ENCODE measurements at places on chromosomes 2 and 18.

- DNase-seq = no peak
These were observed 141.5 kb downstream of the OSR1 start for GRCh38 chr2:19216676-19217602.

DNA sequence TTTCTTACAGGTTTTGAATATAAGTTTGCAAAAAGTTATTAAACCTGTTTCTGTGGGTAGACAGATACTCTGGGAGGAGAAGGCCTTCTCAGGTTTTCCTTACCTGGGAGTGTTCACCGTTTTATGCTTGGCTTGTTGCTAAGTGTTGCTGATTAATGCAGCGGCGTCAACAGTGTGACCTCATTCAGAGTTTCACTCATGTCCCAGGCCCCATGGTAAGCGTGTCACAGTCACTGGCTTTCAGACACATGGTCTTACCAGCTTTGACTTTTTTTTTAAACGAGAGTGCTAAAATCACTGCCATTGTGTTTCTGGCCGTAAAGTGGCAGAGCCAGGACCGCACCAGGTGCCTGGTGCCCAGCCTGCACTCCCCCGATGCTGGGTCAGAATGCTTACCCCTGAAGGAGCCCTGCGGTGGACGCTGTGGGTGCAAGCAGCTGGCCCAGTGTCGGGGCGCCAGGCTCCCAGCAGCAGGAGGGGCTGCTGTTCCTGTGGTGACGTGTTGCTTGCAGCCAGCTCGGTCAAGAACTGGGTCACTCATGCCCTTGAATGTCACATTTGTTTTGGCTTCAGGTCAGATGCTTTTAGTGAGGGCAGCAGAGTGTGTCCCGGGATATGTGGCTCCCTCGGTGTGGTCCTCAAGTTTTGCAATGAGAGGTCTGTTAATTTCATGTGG lies 3.5 kb downstream of the CAPN10 start:
- DNase-seq = no peak

DNA sequence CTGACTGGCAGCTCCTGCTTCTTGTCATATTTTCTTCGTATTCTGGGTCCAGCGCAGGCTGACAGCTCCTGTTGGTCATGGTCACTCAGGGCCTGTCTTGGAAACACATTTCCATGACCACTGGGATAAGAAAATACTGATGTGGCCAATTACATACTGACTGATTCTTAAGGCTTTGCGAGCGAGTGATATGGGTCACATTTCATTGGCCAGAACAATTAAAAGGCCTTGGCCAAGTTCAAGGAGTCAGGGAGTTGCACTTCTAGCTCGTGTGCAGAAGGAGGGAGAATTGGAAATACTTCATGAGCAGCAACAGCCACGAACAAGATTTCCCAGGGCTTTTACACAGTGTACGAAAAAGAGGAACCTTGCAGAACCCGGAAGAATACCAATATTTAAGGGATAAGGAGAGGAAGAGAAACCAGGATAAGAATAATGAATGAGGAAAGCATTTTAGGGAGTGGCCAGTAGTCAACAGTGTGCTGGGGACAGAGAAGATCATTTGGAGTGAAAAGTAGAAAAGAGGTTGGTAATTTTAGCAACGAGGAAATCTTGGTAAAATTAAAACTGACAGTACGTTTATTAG lies 149.5 kb downstream of the ATP9B start:
- DNase-seq = no peak

DNA sequence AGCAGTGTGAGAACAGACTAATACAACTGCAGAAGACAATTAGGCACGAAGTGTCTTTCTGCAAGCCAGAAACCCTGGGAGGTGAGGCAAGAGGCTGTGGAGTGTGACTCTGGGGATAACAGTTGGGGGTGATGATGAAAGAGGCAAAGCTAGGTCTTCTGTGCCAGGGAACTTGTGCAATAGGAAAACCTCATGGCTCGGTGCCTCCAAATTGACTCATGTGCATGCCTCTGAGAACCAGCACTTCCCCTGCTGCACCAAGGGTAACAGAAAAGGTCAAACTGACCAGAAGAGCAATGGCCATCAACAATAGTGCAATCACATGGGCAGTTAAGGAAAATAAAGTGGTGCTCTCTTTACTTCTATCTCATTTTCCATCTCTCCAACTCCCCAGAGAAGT lies 136.4 kb downstream of the SCG2 start:
- no peak for DNase-seq

- DNase-seq = no peak
These were observed 10.9 kb downstream of the DIPK1C start for GRCh38 chr18:74446178-74446577.

DNA sequence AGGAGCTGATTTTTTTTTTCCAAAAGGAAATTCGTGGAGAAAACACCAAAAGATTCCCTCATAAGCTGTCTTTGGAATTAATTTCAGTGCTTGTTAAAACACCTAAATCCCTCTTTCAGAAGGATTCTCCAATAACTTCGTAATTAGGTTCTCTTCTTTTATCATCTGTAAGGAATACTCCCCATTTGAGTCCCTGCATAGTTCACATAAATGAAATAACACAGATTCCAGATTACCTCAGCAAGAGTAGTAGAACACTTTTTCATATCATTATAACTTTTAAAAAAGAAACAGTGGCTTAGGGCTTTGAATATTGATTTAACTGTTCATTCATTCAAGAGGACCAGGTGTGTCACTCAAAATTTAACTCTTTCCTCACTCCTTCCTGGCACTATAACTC lies 55.5 kb downstream of the ARHGAP28 start:
- no peak for DNase-seq

DNA sequence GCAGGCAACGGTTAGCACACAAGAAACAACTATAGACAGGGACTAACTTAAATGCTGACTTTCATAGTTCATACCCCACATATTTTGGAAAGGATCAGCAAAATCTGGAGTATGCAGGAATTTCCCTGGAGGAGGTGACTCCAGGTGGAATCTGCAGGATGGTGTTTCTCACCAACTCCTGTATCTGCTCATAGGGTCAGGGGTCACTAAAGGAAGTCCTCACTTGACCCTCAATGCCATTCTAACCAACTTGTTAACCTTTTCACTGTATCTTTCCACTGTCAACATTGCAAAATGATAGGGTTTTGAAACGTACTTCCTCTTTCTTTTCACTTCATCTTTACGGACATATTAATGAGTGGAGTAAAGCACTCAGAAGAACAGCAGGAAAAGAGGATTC lies 207.0 kb upstream of the CXCR4 start:
- no peak for DNase-seq

DNA sequence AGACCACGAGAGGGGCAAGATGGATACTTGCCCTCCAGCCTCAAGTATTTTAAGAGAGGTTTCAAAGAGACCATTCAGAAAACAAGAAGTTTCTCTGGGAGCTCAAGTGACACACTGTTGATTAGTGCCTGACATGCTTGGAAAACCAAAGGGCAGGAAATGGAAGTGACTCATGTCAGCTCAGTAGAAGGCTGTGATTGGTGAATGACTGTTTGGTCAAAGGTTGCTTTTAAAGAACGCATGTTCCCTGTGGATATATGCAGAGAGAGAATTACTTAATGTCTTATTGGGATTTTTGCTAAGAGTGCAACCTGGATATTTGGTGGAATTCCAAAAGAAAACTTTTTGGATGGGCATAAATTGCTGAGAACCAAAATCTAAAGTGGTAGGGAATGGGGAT lies 549.9 kb downstream of the XIRP2 start:
- DNase-seq = peak; percentile 81

DNA sequence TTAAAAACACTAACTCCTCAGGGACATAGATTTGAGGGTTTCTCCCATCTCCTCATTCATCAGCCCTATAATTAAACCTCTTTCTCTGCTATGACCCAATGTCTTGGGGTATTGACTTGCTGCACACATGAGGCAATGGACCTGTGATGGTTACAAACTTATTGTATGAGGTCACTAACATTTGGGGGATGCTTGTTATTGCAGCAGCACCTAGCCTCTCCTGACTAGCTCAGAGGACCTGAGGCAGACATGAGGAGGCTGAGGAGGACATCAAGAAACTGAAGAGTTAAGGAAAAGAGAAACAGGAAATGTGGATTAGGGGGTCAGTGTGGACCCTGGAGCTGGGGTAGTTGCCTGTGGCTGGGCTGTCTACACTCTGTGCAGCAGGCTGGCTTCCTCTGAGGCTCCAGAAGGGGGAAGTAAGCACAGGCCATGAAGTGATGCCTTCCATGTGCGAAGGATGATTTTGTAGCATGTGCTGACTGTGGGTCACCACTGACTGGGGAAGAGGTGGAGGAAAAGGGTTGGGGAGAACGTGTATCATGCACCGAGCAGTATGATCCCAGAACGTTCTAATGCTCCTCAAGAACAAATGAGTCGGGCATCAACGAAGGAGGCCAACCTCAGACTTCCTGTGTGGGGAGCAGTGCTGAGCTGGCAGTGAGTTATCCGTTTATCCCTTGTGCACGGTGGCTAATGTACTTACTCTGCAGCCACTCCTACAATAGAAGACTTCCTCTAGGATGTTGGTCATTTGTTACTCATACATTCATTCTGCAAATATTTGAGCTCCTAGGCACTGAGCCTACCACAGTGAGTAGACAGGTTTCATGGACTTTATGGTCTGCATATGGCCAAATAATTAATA lies 42.1 kb upstream of the RFX8 start:
- DNase-seq = no peak

DNA sequence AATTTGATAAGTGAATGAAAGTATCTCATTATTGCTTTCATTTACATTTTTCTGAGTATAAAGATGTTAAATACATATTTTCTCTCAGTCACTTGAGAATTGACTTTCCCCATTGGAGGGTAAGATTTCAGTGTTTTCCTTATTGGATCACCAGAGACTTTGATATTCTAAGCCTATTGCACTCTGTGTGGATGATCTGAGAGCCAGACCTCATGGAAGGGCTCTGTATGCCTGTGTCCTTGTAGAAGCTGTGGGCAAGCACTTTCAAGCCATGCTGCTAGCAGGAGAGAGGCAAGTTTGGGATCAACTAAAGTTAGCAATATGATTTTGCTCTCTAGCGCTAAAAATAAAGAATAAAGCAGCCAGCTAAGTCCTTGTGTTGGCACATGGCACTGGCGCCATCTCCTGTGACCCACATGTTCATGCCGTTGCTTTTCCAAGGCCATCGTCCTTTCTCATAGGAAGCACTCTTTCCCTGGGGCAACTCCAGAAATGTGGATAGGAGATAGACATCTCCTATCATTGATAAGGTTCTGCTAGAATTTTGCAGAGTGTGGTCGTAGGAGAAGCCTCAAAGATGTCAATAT lies 72.6 kb downstream of the AOX1 start:
- DNase-seq = peak; percentile 27

DNA sequence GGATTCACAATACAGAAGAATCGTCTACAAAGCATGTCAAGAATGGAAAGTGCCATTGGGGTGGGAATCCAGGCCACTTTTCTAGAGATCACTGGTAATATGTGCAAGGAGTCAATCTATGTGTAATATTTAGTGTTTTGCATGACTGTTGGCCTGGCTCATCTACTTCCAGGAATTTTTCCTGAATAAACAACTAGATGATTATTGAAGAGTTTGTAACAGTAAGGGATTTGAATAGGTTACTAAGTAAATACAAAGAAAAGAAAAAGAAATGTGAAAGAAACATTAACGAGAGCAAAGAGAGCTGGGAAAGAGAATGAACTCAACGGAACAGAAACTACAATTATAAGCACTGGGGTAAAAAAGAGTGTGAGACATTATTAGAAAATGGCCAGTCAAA lies 406.0 kb downstream of the TGIF1 start:
- no peak for DNase-seq

DNA sequence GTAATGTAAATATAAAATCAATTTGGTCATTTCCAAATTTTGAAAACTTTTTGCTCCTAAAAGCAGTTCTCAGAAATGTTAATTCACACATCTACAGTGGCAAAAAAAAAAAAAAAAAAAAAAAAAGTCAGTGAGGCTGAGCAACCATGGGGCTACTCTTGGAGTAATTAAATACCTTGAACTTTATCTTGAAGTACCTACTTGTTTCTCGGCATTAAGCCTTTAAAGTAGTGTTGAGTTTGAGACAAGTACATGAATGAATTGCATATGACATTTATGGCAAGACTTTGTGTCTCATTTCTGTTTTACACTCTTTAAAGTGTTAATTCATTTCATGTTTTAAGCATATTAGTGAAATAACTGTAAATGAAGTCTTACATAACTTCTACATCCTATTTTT lies 613.3 kb downstream of the XIRP2 start:
- no peak for DNase-seq

DNA sequence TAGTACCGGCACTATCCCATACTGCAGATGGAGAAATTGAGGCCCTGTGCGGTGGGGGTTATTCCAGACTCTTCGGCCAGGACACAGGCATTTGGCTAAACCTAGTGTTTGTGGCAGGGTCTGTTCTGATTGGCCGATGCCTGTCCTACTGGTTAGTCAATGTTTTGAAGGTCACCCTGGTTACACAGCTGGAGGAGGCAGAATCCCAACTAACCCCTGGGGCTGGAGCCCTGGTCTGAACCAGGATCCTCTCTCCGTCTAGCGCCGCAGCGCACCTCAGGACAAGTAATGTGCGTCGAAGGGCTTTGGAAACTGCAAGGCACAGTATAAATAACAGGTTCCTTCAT lies 19.4 kb downstream of the TEX44 start:
- DNase-seq = peak; percentile 95

DNA sequence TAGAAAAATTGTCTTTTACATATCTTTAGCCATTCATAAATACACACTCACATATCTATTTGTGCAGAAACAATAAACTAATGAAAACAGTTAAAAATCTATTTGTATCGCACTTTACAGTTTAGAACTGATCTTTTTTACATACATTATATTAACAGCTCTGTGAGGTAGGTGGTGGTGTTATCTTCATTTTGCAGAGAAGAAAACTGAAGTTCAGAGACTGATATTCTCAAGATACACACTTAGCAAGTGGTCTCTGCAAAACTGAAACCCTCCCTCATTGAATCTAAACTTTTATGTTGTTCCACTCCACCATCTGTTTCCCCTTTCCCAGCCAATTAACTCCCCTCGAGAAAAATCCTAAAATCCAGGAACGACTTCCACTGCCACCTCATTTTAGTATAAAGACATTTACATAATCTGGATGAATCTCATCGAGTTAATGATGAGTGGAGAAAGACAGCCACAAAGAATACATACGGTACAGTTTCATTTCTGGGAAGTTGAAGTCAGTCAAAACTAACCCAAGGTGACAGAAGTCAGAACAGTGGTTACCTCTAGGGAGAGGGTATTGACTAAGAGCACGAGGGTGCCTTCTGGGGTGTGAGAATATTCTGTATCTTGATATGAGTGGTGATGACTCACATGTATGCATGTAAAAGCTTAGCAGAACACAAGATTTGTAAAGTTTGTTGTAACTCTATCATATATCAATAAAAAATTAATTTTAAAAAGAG lies 524.2 kb upstream of the TCF4 start:
- DNase-seq = no peak

GRCh38 chr2:148503516-148503915 lies 141.0 kb upstream of the EPC2 start:
- no peak for DNase-seq

- DNase-seq = no peak
These were observed 61.1 kb upstream of the SPHKAP start for GRCh38 chr2:228242591-228242990.

GRCh38 chr2:6052649-6053048 lies 360.5 kb downstream of the SOX11 start:
- DNase-seq = no peak

GRCh38 chr2:200225951-200226350 lies 80.5 kb upstream of the SPATS2L start:
- DNase-seq = no peak

- no peak for DNase-seq
These were observed 6.9 kb downstream of the ITGB1BP1 start for GRCh38 chr2:9416267-9416961.

GRCh38 chr2:69253112-69253511 lies 133.9 kb downstream of the GFPT1 start:
- DNase-seq = no peak

GRCh38 chr18:32767400-32767799 lies 5.4 kb downstream of the KLHL14 start:
- DNase-seq = no peak

All from islet precursor cell (in vitro differentiated cells).